ENCODE measurements at places on chromosomes 7 and 10.

DNA sequence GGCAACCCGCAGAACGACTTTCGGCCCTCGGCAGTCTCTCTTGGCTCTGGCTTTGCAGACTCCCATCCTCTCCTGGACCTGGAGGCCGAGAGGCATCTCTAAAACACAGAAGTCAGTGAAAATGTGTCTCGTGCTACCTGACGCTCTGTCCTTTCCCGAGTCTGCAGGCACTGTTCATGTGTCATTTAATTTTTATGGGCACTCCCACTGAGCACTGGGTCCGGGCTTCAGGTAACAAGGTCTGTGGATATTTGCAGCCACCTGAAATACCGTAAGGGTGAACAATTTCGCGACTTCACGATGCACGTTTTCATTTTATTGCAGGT lies 96.8 kb downstream of the GLRX3 start:
- no peak for DNase-seq

DNA sequence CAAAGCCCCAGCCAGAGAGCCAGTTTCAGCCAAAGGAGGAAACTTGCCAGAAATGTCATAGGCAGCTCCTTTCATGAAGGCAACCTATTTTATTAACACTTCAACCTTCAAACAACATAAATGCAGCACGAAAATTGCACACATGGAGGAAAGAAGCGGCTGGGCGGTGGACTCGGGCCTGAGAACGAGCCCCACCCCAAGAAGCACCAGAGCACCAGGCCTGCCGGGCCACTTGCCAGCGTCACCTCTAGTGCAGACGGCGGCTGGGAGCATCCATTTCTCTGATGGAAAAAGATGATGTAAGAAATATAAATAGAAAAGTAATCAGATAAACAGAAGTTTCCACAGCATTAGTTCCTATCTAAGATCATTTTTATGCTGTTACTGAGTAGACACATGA lies 100.0 kb downstream of the TCERG1L start:
- no peak for DNase-seq

- DNase-seq: peak; percentile 79
These were observed 278.6 kb upstream of the HABP2 start for GRCh38 chr10:113274176-113274829.

DNA sequence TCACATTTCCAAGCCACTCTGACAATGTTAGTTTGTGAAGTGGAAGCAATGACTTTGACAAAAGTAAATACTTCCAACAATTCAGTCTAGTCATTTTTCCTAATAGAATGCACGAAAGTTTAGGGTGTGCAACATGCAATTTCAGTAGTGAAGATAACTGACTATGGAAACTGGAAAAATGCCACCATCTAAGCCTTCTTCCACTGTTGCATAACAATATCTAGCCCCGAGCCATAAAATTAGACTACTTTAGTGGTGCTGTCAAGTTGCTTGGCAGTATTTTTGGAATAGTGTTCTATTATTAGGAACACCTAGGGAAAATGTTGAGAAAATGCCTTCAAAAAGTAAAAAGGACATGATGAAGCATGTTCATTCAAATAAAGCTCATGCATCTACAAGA lies 17.9 kb downstream of the SEMA3A start:
- no peak for DNase-seq

GRCh38 chr7:126608339-126608776 lies 644.4 kb downstream of the GRM8 start:
- DNase-seq: no peak
